ENCODE measurements at places on chromosomes 12 and 14.

- H3K27me3 ChIP-seq: no peaks in the 10 kb centered on the region
- no peak for DNase-seq
- no peaks in the 10 kb centered on the region for H3K4me1 ChIP-seq
- H3K36me3 ChIP-seq: peaks cover 4% of the 10 kb centered on the region
- H3K4me3 ChIP-seq: no peak overlapping the region
Measured at GRCh38 chr14:63428486-63428885, 109.8 kb upstream of the GPHB5 start.

- peaks cover 66% of the 10 kb centered on the region for H3K36me3 ChIP-seq
- H3K4me1 ChIP-seq: no peaks in the 10 kb centered on the region
- no peak for DNase-seq
- H3K27me3 ChIP-seq: no peaks in the 10 kb centered on the region
- H3K4me3 ChIP-seq: no peak overlapping the region
Measured at GRCh38 chr14:34593740-34594375, 36.1 kb downstream of the SNX6 start.

GRCh38 chr14:38553586-38553985 lies 297.7 kb upstream of the CLEC14A start:
- no peak for DNase-seq
- H3K36me3 ChIP-seq: no peaks in the 10 kb centered on the region
- H3K4me3 ChIP-seq: no peak overlapping the region
- H3K27ac ChIP-seq: no peak overlapping the region
- H3K27me3 ChIP-seq: no peaks in the 10 kb centered on the region

DNA sequence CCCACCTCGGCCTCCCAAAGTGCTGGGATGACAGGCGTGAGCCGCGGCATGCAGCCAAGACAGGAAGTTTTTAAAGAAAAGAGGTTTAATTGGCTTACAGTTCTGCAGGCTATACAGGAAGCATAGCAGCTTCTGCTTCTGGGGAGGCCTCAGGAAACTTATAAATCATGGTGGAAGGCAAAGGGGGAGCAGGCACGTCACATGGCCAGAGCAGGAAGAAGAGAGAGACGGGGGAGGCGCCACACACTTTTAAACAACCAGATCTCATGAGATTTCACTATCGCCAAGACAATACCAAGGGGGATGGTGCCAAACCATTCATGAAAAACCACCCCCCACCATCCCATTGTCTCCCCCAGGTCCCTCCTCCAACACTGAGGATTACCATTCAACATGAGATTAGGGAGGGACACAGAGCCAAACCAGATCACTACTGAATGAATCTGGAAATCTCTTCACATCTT lies 14.1 kb downstream of the CCDC63 start:
- no peak overlapping the region for H3K4me3 ChIP-seq
- DNase-seq: peak; percentile 80
- H3K4me1 ChIP-seq: peaks cover 3% of the 10 kb centered on the region
- H3K27me3 ChIP-seq: no peaks in the 10 kb centered on the region

GRCh38 chr12:1532375-1533165 lies 61.8 kb downstream of the FBXL14 start:
- no peak overlapping the region for H3K4me3 ChIP-seq
- no peak overlapping the region for H3K27ac ChIP-seq

- no peak overlapping the region for H3K4me3 ChIP-seq
- peak; percentile 87 for DNase-seq
- H3K4me1 ChIP-seq: peaks cover 4% of the 10 kb centered on the region
Measured at GRCh38 chr12:55619354-55620138, 17.1 kb upstream of the OR10P1 start.

- H3K36me3 ChIP-seq: no peaks in the 10 kb centered on the region
- H3K27ac ChIP-seq: no peak overlapping the region
- H3K4me3 ChIP-seq: no peak overlapping the region
- H3K4me1 ChIP-seq: peaks cover 5% of the 10 kb centered on the region
- no peak for DNase-seq
- H3K27me3 ChIP-seq: no peaks in the 10 kb centered on the region
Measured at GRCh38 chr14:95294834-95295599, 24.7 kb downstream of the CLMN start.

- no peaks in the 10 kb centered on the region for H3K36me3 ChIP-seq
- H3K4me1 ChIP-seq: no peaks in the 10 kb centered on the region
- H3K27ac ChIP-seq: no peak overlapping the region
- H3K4me3 ChIP-seq: no peak overlapping the region
- H3K27me3 ChIP-seq: no peaks in the 10 kb centered on the region
- no peak for DNase-seq
Measured at GRCh38 chr12:123910761-123911193, 61.9 kb downstream of the CCDC92 start.

- H3K27ac ChIP-seq: no peak overlapping the region
- H3K27me3 ChIP-seq: no peaks in the 10 kb centered on the region
- H3K4me1 ChIP-seq: peaks cover 35% of the 10 kb centered on the region
- H3K36me3 ChIP-seq: no peaks in the 10 kb centered on the region
Measured at GRCh38 chr12:81089412-81089811, 11.5 kb downstream of the ACSS3 start.

DNA sequence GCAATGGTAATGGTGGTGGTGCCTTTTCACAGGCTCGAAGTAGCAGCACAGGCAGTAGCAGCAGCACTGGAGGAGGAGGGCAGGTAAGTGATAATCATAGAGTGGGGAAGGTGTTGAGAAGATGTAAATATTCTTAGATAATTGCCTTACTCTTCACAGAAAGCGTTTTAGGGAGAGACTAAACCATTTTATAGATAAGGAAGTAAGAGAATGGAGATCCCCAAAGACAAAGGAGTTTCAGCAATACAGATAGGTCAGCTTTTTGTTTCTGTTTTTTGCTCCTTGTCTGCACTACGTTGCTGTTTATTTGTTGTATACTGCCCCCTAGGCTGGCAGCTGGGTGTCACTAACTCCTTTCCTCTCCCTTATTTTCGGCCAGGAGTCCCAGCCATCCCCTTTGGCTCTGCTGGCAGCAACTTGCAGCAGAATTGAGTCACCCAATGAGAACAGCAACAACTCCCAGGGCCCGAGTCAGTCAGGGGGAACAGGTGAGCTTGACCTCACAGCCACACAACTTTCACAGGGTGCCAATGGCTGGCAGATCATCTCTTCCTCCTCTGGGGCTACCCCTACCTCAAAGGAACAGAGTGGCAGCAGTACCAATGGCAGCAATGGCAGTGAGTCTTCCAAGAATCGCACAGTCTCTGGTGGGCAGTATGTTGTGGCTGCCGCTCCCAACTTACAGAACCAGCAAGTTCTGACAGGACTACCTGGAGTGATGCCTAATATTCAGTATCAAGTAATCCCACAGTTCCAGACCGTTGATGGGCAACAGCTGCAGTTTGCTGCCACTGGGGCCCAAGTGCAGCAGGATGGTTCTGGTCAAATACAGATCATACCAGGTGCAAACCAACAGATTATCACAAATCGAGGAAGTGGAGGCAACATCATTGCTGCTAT lies 2.0 kb downstream of the SP1 start:
- peak overlapping the region; percentile 96 for H3K4me3 ChIP-seq
- no peaks in the 10 kb centered on the region for H3K27me3 ChIP-seq
- DNase-seq: peak; percentile 93

GRCh38 chr12:46944088-46944487 lies 118.3 kb upstream of the SLC38A4 start:
- H3K4me3 ChIP-seq: no peak overlapping the region
- no peaks in the 10 kb centered on the region for H3K36me3 ChIP-seq
- H3K27ac ChIP-seq: no peak overlapping the region
- H3K4me1 ChIP-seq: no peaks in the 10 kb centered on the region
- no peak for DNase-seq

DNA sequence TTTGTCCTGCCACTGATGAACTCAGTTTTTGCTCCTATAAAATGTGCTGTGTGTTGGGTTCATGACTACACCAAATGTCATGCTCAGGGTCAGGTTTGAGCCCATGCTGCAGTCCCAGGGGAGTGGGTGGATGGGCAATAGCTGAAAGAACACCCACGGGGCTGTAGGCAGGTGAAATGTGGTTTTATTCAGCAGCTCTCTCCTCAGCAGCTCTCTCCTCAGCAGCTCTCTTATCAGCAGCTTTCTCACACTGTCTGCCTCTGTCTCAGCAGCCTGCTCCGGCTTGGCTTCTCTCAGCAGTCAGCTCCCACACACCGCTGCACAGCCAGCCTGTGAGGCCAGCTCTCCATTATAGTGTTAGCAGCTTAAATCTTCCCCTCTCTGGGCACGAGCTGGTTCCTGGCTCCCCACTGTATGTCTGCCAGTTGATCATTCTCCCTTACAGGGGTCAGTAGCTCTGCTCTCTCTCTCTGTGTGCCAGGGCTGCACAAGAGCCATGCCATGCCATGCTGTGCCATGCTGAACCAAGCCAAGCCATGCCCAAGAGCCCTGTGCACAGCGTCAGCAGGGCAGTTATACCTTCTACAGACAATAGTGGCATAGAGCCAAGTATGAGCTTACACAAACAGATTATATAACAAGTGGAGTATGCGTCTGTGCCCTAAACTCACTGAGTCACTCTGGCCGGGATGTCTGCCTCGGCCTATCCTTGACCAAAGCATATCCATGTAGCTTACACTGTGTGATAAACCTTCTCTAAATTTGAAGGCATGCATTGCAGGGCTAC lies 303.3 kb upstream of the TMPO start:
- peaks cover 5% of the 10 kb centered on the region for H3K4me1 ChIP-seq
- no peak overlapping the region for H3K27ac ChIP-seq
- DNase-seq: no peak

- no peaks in the 10 kb centered on the region for H3K27me3 ChIP-seq
- H3K27ac ChIP-seq: no peak overlapping the region
- H3K4me1 ChIP-seq: no peaks in the 10 kb centered on the region
- no peaks in the 10 kb centered on the region for H3K36me3 ChIP-seq
- DNase-seq: no peak
Measured at GRCh38 chr14:78614593-78614992, 444.4 kb downstream of the NRXN3 start.

- no peak overlapping the region for H3K4me3 ChIP-seq
- no peaks in the 10 kb centered on the region for H3K4me1 ChIP-seq
- H3K27me3 ChIP-seq: no peaks in the 10 kb centered on the region
- no peak overlapping the region for H3K27ac ChIP-seq
- no peak for DNase-seq
Measured at GRCh38 chr14:102819176-102819628, 42.0 kb downstream of the TRAF3 start.

- no peaks in the 10 kb centered on the region for H3K4me1 ChIP-seq
- H3K27me3 ChIP-seq: peaks cover 89% of the 10 kb centered on the region
- H3K4me3 ChIP-seq: peak overlapping the region; percentile 78
- H3K36me3 ChIP-seq: no peaks in the 10 kb centered on the region
- H3K27ac ChIP-seq: no peak overlapping the region
Measured at GRCh38 chr12:107318806-107319532, 225.6 kb upstream of the CRY1 start.

DNA sequence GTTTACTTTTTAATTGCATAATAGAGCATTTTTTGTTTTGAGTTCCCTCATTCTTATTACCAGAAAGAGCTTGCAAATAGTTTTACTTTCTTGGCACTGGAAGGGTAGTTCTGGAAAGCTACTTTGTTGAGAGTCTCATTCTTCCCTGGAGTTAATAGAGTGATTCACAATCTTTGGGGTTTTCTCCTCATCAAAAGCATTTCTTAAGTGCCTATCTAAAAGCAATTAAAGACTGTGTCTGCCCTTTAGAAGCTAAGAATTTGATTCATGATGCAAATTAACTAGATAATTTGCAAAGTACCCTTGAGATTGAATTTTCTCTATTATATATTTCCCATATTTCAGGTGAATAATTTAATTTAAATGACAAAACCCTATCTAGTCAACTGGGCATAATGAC lies 8.1 kb upstream of the BMAL2 start:
- no peaks in the 10 kb centered on the region for H3K27me3 ChIP-seq
- DNase-seq: no peak
- H3K27ac ChIP-seq: no peak overlapping the region
- H3K4me3 ChIP-seq: no peak overlapping the region

DNA sequence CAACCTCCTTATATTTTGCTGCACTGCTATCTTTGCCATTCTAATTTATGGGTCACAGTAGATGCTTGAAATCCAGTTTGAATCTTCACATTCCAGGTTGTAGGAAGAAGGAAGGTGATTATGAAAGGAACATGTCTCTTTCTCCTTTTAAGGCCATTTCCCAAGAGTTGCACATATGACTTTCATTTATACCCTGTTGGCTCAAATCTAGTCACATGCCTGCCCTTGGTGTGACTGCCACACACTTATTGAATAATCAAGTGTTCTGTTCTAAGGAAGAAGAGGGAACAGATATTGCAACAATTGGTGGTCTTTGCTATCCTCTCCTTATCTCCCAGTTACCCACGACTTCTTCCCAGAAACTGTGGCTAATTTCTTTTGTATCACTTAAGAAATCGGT lies 404.3 kb downstream of the TMEM117 start:
- H3K4me1 ChIP-seq: no peaks in the 10 kb centered on the region
- H3K27ac ChIP-seq: no peak overlapping the region
- H3K36me3 ChIP-seq: no peaks in the 10 kb centered on the region
- no peak overlapping the region for H3K4me3 ChIP-seq

- H3K4me3 ChIP-seq: no peak overlapping the region
- H3K27ac ChIP-seq: no peak overlapping the region
- H3K4me1 ChIP-seq: no peaks in the 10 kb centered on the region
- no peak for DNase-seq
- H3K36me3 ChIP-seq: no peaks in the 10 kb centered on the region
- no peaks in the 10 kb centered on the region for H3K27me3 ChIP-seq
Measured at GRCh38 chr14:84237881-84238280, 1292.1 kb upstream of the FLRT2 start.

DNA sequence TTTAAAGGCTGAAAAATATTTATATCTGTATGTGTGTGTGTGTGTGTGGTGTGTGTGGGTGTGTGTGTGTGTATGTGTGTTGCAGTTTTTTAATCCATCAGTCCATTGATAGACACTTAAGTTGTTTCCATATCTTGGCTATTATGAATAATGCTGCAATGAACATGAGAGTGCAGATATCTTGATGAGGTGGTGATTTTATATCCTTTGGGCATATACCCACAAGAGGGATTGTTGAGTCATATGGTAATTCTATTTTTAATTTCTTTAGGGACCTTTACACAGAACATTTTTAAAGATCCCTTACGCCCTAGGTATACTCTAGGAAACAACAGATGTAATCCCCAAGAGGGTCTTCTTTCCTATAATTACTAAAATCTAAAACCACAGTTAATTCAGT lies 154.5 kb upstream of the CLEC14A start:
- no peaks in the 10 kb centered on the region for H3K27me3 ChIP-seq
- no peak for DNase-seq
- H3K36me3 ChIP-seq: no peaks in the 10 kb centered on the region
- H3K27ac ChIP-seq: no peak overlapping the region
- H3K4me3 ChIP-seq: no peak overlapping the region

DNA sequence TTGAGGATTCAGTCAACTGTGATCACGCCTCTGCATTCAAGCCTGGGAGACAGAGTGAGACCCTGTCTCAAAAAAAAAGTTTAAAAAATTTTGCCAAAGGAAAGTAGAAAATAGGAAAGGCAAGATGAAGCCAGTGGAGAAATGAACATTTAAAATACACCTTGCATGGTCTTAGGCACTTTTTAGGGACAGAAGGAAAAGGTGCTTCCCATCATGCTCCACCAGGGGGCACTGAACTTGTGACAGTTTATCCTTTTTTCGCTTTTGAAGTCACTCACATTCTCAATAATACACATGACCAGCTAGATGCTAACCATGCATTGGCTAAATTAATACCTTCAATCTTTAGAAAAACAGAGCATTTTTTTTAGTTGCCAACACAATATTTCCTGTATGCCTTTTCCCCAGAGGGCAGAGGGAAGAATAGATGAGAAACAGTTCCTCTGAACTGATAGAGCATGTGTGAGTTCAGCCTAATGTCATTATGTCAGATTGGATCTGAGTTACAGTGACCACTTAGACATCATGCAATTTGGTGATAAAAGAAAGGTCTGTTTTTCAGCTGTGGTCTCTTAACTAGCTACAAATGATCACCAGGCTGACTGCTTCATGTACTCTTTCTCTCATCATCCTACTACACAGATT lies 221.8 kb upstream of the SSTR1 start:
- no peak overlapping the region for H3K4me3 ChIP-seq
- H3K27me3 ChIP-seq: no peaks in the 10 kb centered on the region
- DNase-seq: peak; percentile 75
- H3K36me3 ChIP-seq: no peaks in the 10 kb centered on the region
- H3K27ac ChIP-seq: no peak overlapping the region
- H3K4me1 ChIP-seq: no peaks in the 10 kb centered on the region

Measured in endodermal cell (in vitro differentiated cells).